ENCODE measurements at places on chromosomes 1 and 21.

GRCh38 chr21:16113052-16113715 lies 383.4 kb downstream of the USP25 start:
- no peak for DNase-seq

DNA sequence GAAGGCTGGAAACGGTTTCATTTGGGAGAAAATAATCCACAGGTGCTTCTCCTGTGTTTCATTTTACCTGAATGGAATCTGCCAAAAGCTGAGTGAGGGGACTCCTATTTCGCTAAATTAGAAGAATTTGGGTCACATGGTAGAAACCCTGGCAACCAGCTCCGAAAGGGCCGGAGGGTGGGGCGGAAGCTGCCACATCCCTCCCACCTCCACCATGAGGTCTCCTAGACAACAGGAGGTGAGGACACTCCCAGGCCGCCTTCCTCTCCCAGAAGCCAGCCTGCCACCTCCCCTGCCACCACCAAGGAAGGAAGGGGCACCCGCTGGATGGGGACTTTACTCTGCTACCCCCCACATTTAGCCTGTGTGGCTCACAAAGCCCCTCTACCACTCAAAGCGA lies 199.9 kb upstream of the ZC3H12A start:
- DNase-seq = no peak

- no peak for DNase-seq
Observed at GRCh38 chr1:155499953-155500639, 62.5 kb downstream of the ASH1L start.

DNA sequence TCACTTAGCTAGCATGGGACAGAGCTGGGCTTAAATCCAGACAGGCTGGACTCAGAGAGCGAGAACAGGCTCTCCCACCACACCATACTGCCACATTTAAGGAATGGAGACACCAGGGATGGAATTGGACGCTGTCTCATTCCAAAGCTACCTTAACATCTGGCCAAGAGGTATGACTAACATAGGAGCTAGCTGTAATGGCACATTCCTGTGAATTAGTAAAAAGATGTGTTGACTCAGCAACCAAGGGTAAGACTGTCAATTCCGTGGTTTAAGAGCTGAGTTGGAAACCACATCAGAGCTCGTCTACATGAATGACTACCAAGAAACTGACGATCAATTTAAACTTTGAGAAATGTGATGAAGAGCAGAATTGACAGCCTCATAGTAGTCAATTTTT lies 8.3 kb upstream of the TNFRSF9 start:
- no peak for DNase-seq

DNA sequence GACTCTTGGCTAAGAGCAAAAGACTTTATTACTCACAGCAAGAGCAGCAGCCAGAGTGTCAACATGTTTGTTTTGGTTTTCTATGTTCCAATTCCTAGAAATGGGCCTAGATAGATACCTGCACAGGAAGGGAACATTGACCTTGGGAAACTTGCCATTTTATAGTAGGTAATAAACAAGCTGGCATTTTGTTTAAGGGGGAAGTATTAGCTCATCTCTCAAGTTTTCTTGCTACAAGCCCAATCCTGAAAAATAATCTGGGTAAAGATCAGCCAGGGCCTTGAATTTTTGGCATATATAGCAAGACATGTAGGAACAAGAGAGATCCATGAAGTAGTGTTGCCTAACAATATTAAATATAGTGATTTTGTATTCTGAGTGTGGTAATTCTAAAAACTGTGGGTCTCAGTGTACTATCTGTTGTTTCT lies 51.4 kb upstream of the RGL1 start:
- no peak for DNase-seq

DNA sequence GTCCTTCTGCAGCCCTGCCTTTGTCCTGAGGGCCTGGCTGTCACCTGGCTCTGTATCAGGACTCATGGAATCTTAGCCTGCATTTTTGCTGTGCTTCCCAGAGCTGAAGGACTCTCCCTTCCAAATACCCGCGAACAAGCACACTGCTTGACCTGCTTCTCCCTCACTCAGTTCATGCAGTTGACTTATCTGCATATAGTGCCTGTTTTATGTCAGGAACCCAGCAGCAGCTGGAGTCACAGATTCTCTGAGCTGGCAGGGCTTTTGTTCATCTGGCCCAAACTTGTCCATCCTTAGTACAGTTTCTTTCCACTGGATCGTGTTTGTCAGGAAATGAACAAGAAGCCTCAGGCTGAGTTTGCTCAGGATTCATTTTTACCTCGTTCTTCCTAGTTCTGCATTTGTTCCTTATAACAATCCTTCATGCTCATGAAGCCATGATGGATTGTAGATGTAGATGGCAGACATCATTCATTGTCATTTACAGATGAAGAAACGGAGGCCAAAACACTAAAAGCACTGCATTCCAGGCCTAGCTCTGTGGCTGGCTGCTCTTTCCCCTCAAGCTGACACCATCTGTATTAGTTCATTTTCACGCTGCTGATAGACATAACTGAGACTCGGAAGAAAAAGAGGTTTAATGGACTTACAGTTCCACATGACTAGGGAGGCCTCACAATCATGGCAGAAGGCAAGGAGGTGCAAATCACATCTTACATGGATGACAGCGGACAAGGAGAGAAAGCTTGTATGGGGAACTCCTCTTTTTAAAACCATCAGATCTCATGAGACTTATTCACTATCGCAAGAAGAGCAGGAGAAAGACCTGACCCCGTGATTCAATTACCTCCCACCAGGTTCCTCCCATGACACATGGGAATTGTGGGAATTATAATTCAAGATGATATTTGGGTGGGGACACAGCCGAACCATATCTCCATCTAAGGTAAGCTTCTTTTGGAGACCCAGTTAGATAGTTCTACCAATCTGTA lies 150.9 kb downstream of the HIVEP3 start:
- DNase-seq = no peak

DNA sequence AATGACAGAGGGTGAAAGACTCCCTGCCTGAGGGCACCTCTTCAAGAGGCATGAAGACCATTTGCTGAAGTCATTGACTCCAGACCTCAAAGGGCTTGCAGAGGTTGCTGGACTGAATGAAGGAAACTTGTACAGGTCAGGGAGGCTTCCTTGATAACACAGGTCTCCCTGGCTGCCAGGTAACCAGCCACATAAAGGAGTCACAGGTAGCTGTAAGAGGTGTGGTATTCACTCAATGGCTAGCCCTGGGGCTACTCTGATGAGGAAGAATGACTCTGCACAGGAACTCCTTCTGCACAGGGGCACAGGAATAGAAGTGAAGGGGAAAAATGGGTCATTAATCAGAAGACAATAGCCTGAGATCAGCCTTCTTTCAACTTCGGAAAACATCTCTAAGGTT lies 187.5 kb downstream of the LMX1A start:
- no peak for DNase-seq

DNA sequence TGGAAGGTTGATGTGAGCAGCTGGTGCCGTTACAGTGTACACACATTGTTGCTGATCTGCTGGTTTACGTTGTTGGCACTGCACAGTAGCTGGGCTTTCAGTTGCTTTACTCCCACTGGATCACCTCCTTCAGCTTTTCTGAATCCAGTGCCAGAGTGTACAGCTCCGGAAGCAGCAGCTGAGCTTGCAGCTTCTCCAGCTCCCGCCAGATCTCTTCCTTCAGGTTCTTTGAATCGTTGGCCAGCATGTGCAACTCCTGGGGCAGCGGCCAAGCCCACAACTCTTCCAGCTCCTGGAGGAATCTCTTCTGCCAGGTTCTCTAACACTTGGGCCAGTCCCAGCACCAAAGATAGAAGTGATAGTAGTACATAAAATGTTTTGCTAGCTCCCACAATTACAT lies 149.7 kb upstream of the RRP15 start:
- no peak for DNase-seq

GRCh38 chr1:212212906-212213305 lies 72.3 kb upstream of the PPP2R5A start:
- no peak for DNase-seq

GRCh38 chr1:233433436-233434210 lies 106.1 kb downstream of the MAP3K21 start:
- DNase-seq = no peak

- DNase-seq = no peak
Observed at GRCh38 chr1:206963740-206964139, 6.5 kb downstream of the FCAMR start.

DNA sequence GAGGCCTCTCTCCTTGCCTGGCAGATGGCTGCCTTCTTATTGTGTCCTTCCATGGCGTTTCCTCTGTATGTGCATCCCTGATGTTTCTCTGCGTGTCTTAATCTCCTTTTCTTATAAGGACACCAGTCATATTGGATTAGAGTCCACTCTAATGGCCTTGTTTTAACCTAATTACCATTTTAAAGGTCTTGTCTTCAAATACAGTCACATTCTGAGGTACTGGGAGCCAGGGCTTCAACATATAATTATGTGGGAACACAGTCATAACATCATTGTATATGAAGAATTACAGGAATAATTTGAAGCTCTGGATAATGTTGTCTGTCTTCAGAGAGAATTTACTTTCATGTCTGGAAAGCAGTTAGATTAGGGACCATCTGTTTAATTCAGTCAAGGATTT lies 56.4 kb upstream of the PTGFR start:
- no peak for DNase-seq

DNA sequence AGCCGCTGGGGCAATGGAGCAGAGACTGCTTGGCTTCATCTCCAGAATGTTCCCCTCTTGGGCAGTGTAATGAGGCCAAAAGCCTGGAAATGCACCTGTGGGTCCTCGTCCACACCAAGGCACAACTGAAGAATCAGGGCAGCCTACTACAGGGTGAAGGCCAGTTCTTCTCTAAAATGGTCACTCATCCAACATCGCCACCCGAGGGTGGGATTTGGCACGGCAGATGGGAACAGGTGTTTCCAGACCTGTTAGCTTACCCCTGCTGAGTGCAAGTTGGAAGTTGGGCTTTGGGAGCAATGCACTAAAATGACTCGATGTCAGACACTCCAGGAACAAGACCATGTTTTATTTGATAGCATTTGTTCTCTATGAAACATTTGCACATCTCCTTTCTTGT lies 543.7 kb downstream of the NPHP4 start:
- no peak for DNase-seq

DNA sequence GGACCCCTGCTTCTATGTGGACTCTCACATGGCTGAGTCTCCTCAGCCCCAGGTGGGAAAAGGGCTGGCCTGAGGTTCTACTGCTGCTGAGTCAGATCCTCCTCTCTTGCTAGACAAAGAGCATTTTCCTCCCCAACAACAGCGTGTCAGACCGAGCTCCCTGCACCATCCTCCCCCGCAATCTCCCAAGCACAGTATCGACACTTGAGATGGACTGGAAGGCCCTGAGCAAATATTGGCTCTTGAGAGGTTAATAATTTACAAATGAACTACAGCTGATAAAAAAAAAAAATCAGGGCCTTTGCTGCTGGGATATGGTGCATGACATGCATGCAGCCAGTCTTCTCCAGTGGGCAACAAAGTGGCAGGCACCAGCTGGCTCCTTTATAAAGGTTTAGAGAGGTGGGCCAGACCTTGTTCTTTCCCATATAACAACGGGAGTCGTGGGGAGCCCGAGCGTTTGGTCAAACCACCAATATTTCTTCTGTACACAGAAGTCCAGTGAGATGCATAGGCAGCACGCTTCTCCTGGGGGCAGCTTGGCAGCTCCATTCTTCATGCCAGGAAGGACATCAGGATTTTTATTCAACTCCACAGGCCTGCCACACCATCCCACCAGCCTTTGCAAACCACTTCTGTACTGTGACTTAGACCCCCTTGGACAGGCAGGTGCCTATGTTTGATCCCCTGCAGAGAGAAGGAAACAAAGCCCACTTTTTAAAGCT lies 55.4 kb upstream of the CAMK1G start:
- DNase-seq = no peak

GRCh38 chr1:245663841-245664240 lies 509.1 kb downstream of the KIF26B start:
- no peak for DNase-seq

GRCh38 chr1:8443558-8444194 lies 125.8 kb downstream of the SLC45A1 start:
- no peak for DNase-seq

DNA sequence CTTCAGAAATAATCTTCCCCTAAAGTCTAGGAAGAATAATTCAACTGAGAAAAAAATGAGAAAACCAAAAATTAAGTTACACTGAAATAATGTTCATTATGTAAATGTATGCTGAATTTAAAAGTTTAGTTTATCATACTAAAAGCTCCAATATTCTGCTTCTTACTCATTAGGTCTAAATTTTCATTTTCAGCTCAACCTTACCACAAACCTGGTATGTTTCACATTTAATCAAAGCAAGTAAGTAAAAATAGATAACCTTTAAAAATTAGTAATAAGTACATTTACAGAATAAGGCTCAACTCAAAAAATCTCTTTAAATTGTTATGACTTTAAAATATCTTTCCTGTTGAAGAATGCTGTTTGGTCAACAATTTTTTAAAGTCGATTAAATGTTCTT lies 15.0 kb downstream of the BTG3 start:
- no peak for DNase-seq

DNA sequence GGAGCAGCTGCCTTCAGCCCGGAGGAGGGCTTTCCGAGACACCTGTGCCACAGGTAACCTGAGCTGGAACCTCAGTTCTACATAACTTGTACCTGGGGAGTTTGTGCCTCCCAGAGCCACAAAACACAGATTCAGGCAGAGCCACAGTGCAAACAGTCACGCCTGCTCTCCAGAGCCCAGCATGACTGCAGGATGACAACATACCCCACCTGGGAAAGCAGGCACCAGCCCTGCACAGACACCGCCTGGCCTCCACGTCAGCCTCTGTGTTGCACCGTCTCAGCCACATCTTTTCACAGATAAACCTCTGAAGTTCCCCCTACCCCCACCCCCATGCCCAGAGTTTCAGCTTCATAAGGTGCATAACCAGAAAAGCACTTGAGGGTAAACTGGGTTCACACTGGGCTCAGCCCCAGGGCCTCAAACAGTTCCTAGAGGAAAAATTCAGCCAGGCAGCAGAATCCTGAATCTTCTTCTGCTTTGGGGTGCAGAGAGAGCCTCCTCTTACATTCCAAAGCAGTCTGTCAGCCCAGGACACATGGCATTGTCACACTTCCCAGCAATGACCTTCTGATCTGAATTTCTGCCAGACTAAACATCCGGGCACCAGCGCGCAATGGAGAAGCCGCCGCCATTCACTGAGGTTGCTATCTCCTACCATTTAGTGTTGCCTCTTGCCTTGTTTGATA lies 229.5 kb downstream of the TOMM20 start:
- no peak for DNase-seq

- DNase-seq = peak; percentile 15
Observed at GRCh38 chr1:181159451-181160140, 71.1 kb downstream of the IER5 start.

- no peak for DNase-seq
Observed at GRCh38 chr21:46237474-46237873, 8.9 kb upstream of the LSS start.

All from stimulated activated CD8-positive, alpha-beta memory T cell treated with anti-CD3 and anti-CD28 coated beads, Interleukin-4, amount 100 ng/mL, for 24 hours (primary cell).